ENCODE measurements at places on chromosomes 12 and 14.

DNA sequence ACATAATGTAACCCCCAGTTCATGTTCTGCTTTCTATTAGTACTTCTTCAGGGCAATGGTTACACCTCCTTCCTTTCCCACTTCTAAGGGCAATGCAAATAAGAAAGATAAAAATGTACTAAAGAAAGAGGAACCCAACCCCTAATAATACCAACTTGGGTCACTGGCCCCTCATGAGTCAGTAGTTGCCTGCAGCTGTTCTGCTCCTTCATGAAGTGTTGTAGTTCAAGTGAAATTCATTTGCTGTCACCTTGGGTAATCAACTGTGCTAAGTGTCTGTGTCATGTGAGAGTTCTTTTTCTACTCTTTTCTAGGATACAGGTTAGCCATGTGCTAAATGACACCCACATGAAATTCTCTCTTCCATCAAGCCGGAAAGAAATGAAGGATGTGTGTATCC, 91.8 kb downstream of the PLXNC1 start:
- DNase-seq = no peak

DNA sequence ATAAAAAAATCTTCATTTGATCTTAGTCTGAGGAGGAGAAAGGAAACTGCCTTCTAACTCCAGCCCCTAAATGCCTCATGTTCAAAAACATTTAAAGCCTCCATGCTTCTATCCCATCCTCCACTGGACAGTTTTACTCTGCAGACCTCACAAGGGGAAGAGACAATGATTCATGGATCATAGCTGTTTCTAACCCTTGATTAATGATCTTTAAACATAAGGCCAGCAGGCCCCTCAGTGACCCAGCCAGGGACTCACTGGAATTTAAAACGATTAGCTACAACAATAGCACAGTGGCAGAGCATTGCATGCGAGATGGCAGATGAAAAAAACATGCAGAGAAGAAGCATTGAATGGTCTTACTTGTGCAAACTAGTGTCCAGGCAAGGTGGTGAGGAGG, 6.0 kb downstream of the DCTN2 start:
- no peak for DNase-seq

GRCh38 chr14:29463727-29464395, 463.8 kb downstream of the PRKD1 start:
- DNase-seq = no peak

DNA sequence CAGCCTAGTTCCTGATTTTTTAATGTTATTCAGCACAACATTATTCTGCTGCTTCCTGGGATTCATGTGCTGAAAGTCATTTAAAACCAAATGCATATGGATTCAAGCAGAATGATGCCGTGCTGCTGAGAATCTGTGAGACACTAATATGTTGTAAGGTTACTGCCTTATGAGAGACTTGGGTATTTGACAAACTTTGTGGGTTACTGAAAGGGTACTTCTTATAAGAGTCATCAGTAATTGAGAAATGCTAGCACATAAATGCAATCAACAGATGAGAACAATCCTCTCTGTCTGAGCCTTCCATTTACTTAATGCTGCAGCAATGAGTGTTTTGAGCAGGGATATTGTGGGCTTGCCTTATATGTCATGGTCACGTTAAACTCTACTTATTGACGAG, 175.7 kb downstream of the NPAS3 start:
- no peak for DNase-seq

- no peak for DNase-seq
Measured at GRCh38 chr12:130097342-130097741, 64.9 kb upstream of the FZD10 start.
